Endothelial cell of umbilical vein (primary cell): ENCODE measurements at places on chromosomes 7 and 10. TPM values are rescaled to one million over a fixed set of nuclear protein-coding genes. Genes with fewer than 3 reads are reported as not detected.

The HMX2 gene
- not detected in 2 replicates for total RNA-seq

GRCh38 chr10:109517748-109518147, 405.6 kb downstream of the XPNPEP1 start:
- no peak overlapping the region for H3K27ac ChIP-seq
- DNase-seq: no peak
- H3K4me1 ChIP-seq: no peaks in the 10 kb centered on the region
- H3K4me3 ChIP-seq: no peak overlapping the region
- H3K36me3 ChIP-seq: no peaks in the 10 kb centered on the region

DNA sequence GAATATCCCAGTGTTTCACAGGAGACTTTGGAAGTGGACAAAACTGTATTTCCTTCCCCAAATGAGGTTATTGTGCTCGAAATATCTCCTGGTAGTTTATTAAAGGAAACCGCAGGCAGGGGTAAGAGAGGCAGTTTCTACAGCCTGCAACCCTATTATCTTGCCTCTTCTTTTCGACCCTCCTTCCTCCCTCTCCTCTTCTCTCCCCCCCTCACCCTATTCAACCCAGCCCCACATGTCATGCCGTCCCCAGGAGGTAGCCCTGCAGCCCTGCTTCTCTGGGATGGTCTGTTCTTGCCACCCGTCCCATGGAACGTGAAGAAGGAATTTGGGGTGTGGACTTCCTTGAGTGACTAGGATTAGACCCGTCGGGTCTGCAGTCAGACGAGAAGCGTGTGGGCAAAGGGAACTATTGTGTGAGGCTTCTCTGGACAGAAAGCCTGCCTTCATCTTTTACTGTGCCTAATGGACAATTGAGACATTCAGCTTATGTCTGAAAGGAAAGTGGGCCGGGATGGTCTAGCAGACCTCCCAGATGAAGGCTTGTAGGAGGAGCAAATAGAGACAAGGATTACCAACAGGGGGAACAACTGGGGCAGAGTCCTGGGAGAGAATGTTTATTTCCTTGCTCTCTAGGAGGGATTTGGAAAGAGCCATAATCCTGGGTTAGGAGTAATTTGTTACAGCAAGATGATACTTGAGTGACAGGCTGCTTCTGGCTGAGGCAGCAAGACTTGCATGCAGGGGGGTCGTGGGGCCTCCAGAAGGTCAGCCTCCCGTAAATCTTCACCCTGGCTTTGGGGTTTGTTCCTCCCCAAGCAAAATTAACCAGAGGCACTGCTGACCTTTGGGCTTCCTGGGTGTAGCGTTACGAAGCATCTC, 77.8 kb downstream of the TCF7L2 start:
- H3K27ac ChIP-seq: peak overlapping the region; percentile 15
- H3K36me3 ChIP-seq: no peaks in the 10 kb centered on the region
- H3K4me1 ChIP-seq: peaks cover 19% of the 10 kb centered on the region
- DNase-seq: peak; percentile 31

The C1QL3 gene
- total RNA-seq: not detected in 2 replicates
